ENCODE measurements at places on chromosomes 2 and 18.
A peak's percentile ranks its signal among the peaks of the same experiment; 100 is the strongest.

DNA sequence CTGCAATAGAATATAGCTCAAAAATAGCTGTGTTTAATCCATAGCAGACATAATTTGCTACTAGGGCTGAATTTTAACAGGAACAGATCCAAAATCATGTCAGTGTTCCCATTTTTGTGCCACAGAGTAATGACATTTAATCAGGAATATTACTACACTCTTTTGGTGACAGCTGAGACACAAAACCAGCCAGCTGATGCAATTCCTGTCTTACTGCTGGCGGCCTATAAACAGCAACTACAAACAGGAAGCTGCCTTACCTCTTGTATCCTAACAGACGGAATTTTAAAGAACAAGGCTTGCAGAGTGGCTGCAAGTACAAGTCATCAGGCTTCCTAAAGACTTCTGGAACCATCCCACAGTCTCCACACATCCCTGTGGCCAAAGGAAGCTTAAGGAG, 218.1 kb downstream of the ZNF521 start:
- no peak for DNase-seq

GRCh38 chr2:57959390-57959789, 87.2 kb upstream of the VRK2 start:
- no peak for DNase-seq

GRCh38 chr2:183666031-183666430, 541.8 kb downstream of the NUP35 start:
- no peak for DNase-seq

- DNase-seq, result no peak
These were observed 251.9 kb downstream of the FBXO15 start for GRCh38 chr18:73895701-73896100.

DNA sequence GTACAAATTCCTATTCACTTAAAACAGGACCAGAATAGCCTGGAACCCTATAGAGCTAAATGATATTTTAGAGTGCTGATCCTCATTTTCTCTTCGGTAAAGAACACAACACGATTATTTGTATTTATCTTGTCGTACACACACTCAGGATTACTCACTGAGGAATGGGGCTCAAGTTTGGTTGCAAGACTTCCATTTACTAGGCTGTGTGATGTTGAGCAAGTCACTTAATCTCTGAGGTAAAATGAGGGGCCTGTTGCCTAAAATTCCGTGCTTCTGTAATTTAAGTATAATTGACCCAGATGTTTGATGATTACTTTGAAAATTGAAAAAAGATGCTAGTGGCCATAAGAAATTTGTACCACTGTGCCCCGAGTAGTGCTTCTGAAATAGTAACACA, 42.6 kb upstream of the MAP4K3 start:
- no peak for DNase-seq

GRCh38 chr2:165401285-165401852, 68.1 kb upstream of the CSRNP3 start:
- DNase-seq, result peak; percentile 19

GRCh38 chr18:23307567-23308295, 145.4 kb upstream of the RIOK3 start:
- DNase-seq, result no peak

GRCh38 chr2:215635788-215636139, 199.9 kb upstream of the FN1 start:
- no peak for DNase-seq

GRCh38 chr2:241083091-241083415, 19.0 kb downstream of the MTERF4 start:
- no peak for DNase-seq

DNA sequence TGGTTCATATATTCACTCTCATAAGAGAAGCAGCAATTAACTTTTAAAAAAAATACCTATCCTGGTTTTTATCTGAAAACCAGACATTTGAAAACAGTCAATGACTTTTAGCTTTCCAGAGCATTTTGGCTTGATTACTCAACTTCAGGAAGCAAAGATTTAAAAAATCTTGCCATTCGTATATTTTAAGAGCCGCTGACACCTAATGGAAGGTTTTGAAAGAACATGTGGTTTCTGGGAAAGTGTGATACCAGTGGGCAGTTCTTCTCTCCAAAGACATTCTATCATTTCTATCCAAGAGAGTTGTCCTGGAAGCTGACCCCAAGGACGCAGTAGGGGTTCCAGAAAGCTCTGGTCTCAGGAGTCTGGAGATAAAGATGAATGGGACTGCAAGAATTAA, 234.7 kb downstream of the TTC32 start:
- DNase-seq, result no peak

DNA sequence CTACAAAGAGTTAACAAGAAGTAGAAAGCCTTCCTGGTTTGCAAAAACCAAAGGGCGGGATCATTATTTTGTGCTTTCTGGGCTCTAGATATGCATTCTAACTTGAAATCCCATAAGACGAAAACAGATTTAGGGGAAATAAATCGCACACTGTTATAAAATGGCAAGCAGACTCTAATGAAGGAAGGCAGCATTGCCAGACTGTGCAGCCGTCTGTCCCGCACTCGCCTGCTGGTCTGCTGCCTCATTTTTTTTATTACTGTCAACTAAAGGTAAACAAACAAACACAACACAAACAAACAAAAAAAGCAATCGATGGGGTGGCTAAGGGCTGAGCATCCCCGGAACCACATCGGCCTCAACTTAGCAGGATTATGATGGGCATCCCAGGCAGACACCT, 24.4 kb downstream of the ZNF521 start:
- DNase-seq, result no peak

GRCh38 chr2:60641811-60642788, 88.6 kb upstream of the BCL11A start:
- DNase-seq, result peak; percentile 47

DNA sequence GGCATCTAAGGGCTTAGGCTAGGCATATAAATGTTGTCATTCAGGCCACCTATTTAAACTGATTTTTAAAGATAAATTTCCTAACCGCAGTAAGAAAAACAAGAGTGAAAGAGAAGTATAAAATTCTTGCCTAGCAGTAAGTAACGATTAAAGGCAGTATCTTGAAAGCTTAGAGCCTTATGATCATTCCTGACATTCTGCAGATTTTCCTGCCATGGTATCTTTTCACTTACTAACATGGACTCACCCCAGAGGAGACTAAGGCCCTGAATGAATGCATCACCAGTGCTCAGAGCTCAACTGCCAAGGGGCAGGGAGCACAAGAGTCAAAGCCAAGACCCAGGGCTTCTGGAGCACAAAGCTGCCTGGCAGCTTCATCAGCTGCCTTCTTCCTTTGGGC, 133.1 kb downstream of the GCA start:
- no peak for DNase-seq

GRCh38 chr2:214108598-214108997, 302.3 kb upstream of the VWC2L start:
- DNase-seq, result no peak

- no peak for DNase-seq
These were observed 124.9 kb upstream of the TTC27 start for GRCh38 chr2:32502941-32503340.

Measured in CD4-positive, alpha-beta T cell treated with Interleukin-17A for 4 hours (primary cell).